Colonic mucosa (tissue), 4 donors: ENCODE measurements at places on chromosomes 5 and 9. TPM values are rescaled to one million over a fixed set of nuclear protein-coding genes. Genes with fewer than 3 reads are reported as not detected.

DNA sequence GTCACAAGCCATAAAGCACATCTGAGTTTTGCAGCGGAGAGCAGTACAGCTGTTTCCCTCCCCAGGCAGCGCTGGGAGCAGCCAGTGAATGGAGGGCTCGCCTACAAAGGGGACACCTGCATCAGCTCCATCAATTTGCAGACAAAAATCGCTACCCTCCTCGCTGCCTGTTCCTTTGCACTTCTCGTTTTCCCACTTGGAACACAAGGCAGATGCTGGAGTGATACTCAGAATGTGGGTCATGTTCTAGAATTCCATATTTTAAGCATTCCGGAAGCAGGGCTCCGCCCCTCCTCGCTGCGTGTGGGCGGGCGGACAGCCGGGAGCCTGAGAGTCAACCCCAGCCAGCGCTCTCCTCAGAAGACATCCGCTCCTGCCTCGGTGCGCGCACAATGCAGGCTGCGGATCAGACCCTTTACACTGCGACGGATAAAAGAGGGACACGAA lies 92.1 kb downstream of the LMNB1 start:
- DNase-seq: no peak
- H3K4me1 ChIP-seq: no peaks in the 10 kb centered on the region
- H3K27ac ChIP-seq: no peak overlapping the region
- no peaks in the 10 kb centered on the region for H3K27me3 ChIP-seq

The USP20 gene
- 14.7 TPM for total RNA-seq

The CD180 gene
- 0.30 TPM for total RNA-seq

DNA sequence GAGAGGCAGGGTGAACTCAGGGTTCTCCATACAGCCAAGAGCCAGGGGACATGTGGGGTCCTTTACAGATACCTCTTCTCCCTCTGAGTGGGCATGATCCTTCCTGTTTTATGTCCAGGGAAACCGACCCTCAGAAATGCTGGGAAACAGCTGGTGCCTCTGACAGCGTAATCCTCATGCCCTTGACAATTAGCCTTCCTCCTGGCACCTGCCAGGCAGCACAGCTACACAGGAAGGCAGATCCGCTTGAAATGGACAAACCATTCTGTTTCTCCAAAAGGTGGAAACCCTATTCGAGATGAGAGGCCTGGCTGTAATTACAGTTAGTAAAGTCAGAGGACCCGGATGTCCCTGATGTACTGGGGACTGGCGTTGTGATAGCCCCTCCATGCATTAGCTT lies 7.2 kb downstream of the ERGIC1 start:
- no peak for DNase-seq
- H3K4me1 ChIP-seq: peaks cover 26% of the 10 kb centered on the region
- H3K4me3 ChIP-seq: no peak overlapping the region
- H3K27me3 ChIP-seq: no peaks in the 10 kb centered on the region

- H3K36me3 ChIP-seq: no peaks in the 10 kb centered on the region
- no peak overlapping the region for H3K27ac ChIP-seq
- H3K4me1 ChIP-seq: no peaks in the 10 kb centered on the region
Measured at GRCh38 chr5:1529498-1529897, 5.7 kb upstream of the LPCAT1 start.

DNA sequence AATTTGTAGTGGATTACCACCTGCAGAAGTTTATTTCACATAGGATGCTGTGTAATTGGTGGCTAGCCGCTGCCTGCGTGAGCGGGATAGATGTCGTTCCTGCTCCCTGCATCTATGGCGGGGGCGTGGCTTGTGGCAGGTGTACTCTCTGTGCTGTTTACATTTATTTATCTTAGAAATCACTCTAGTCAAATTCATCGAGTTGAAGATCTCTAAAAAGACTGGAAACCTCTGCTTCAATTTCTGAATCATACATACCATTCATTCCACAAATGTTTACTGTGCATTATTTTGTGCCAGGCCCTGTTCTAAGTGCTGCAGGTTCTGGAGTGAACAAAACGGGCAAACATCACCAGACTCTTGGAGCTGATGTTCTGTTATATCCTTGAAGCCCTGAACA lies 11.9 kb downstream of the ROPN1L start:
- H3K4me3 ChIP-seq: no peak overlapping the region
- H3K4me1 ChIP-seq: no peaks in the 10 kb centered on the region
- H3K27ac ChIP-seq: no peak overlapping the region
- DNase-seq: no peak

DNA sequence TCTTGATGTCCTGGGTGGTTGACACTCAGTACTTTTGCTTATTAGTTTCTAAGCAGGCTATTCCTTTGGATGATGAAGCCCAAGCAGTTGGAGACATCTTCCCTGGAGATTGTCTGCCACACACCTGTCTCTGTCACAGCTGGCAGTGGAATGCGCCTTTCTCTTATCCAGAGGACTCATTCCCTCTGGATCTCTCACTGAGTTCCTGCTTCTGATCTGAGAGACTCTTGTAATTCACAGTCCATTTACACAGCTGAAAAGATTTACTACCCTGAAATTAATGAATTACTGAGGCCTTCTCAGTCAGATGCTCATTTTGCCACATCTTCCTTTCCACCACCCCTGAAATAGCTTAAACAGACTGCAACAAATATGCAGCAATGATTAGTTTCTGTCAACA lies 15.9 kb downstream of the TAL2 start:
- H3K27ac ChIP-seq: no peak overlapping the region
- H3K4me1 ChIP-seq: no peaks in the 10 kb centered on the region
- H3K4me3 ChIP-seq: no peak overlapping the region
- H3K36me3 ChIP-seq: no peaks in the 10 kb centered on the region
- H3K27me3 ChIP-seq: no peaks in the 10 kb centered on the region

DNA sequence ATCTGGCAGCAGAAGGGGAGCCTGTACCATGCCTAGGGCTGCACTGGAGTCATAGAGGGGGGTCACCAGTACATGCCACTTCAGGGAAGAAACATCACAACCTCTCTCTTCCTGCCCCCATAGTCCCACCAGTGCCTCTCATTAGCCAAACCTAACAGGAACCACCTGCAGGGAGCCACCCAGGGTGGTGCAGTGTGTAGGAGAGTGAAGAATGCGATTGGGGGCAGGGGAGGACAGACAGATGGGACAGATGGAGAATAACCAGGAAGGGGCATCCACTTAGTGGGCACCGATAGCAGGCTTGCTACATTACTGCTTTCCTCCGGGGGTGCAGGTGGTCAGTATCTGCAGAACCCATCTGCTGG lies 19.2 kb downstream of the DAPK1 start:
- no peak for DNase-seq
- no peak overlapping the region for H3K27ac ChIP-seq
- no peaks in the 10 kb centered on the region for H3K27me3 ChIP-seq
- H3K4me1 ChIP-seq: no peaks in the 10 kb centered on the region

The TRIP13 gene
- 18.1 TPM for total RNA-seq

DNA sequence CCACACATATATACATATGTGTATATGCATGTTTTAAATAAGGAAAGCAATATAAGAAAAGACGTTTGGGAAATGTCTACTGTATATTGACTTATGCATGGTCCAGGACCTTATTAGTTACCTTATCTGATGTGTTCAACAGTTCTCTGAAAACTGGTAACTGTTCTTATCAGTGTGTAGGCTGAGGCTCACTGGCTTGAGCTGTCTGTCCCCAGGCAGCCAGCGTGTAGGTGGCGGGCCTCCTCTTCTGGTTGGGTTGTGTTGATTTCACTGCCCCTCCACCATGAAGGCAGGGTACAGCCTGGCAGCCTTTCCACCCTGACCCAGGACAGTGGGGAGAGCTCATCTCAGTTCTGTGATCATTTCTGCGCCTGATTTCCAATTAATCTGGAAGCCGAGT lies 38.7 kb upstream of the SEMA4D start:
- no peaks in the 10 kb centered on the region for H3K4me1 ChIP-seq
- no peak overlapping the region for H3K27ac ChIP-seq

- no peaks in the 10 kb centered on the region for H3K36me3 ChIP-seq
- H3K27me3 ChIP-seq: no peaks in the 10 kb centered on the region
- H3K4me1 ChIP-seq: peaks cover 12% of the 10 kb centered on the region
- H3K27ac ChIP-seq: peak overlapping the region; percentile 69
Measured at GRCh38 chr9:107751567-107752210, 262.1 kb upstream of the KLF4 start.

DNA sequence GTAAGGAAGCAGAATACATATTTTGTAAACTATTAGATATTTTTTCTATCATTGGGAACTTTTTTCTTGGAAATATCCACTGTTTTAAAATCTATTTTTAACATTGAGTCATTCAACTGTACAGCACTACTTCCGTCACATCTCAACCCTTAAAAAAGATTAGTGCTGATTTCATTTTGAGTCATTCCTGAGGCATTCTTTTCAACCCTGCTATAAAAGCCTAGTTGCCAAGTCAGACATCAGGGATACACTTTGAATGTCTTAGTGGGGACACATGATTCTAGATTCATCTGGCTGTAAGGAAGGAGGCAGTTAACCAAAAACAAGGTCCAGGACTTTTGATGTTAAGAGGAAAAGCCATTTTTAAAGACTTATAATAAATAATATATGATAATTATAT lies 160.9 kb downstream of the GIN1 start:
- no peak overlapping the region for H3K27ac ChIP-seq
- DNase-seq: no peak
- no peaks in the 10 kb centered on the region for H3K4me1 ChIP-seq
- no peaks in the 10 kb centered on the region for H3K36me3 ChIP-seq
- no peak overlapping the region for H3K4me3 ChIP-seq
- no peaks in the 10 kb centered on the region for H3K27me3 ChIP-seq

DNA sequence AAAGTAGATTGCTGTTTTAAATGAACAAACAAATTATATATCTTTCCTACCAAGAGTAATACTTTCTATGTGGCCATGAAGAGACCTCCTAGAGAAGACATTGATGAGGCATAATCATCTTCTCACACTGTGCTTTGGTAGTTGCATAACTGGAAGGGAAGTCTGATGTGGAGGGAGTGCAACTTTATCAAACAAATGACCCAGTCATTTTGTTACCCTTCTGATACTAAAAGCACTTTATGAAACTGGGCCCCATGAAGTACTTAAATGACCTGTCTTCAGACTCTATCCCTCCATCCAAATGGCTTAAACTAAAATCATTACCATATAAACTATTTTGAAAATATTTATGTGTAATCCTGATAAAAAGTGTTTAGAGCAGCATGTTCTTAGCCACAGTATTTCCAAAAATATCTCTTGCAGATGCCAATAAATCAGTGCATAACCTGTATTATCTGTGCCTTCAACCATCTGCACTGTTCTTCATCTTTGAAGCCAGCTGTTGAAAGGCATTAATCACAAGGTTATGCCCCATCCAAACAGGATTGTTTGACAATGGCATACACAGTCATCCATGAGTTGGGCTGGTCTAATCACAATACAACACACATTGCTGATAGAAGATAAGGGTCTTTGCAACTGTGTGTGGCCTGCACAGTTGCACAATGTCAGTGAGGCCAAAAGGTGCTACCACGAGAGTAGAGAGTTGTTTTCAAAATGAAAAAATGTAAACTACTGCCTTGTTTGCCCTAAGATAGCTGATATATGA lies 31.9 kb upstream of the MIER3 start:
- H3K27ac ChIP-seq: no peak overlapping the region
- no peaks in the 10 kb centered on the region for H3K27me3 ChIP-seq
- H3K4me1 ChIP-seq: no peaks in the 10 kb centered on the region
- no peaks in the 10 kb centered on the region for H3K36me3 ChIP-seq
- no peak for DNase-seq
- no peak overlapping the region for H3K4me3 ChIP-seq

The BTNL8 gene
- total RNA-seq: 88.1 TPM

GRCh38 chr5:1751864-1752822 lies 47.5 kb downstream of the MRPL36 start:
- DNase-seq: peak; percentile 9
- no peaks in the 10 kb centered on the region for H3K4me1 ChIP-seq
- no peak overlapping the region for H3K4me3 ChIP-seq
- H3K27me3 ChIP-seq: no peaks in the 10 kb centered on the region
- no peak overlapping the region for H3K27ac ChIP-seq

- H3K4me3 ChIP-seq: no peak overlapping the region
- DNase-seq: no peak
- no peaks in the 10 kb centered on the region for H3K27me3 ChIP-seq
- H3K27ac ChIP-seq: no peak overlapping the region
- H3K36me3 ChIP-seq: no peaks in the 10 kb centered on the region
Measured at GRCh38 chr5:78779262-78779661, 130.7 kb upstream of the LHFPL2 start.

The KIAA0825 gene
- total RNA-seq: 1.5 TPM

The SH3TC2 gene
- 0.66 TPM for total RNA-seq

GRCh38 chr5:31021181-31021624 lies 172.3 kb upstream of the CDH6 start:
- H3K36me3 ChIP-seq: no peaks in the 10 kb centered on the region
- H3K4me3 ChIP-seq: no peak overlapping the region
- H3K4me1 ChIP-seq: no peaks in the 10 kb centered on the region
- no peaks in the 10 kb centered on the region for H3K27me3 ChIP-seq

DNA sequence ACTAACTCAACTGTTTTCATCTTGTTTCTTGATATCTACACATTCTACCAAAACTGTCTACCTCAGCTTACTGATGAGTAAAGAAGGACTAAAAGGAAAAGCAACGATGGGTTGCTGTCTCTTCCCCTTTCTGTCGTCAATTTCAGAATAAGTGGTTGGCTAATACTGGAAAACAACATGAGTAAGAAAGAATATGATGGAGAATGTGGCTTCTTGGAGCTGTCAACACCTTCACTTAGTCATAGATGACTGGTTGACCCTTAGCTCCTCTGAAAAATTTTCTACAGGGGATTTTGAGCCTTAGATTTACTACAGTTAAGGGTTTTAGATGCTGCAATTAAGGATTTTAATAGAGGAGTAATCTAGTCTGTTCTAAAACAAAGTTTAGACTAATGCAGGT lies 797.9 kb downstream of the TLE4 start:
- H3K27me3 ChIP-seq: no peaks in the 10 kb centered on the region
- no peak overlapping the region for H3K27ac ChIP-seq
- H3K36me3 ChIP-seq: no peaks in the 10 kb centered on the region
- DNase-seq: no peak
- H3K4me3 ChIP-seq: no peak overlapping the region
- H3K4me1 ChIP-seq: no peaks in the 10 kb centered on the region

DNA sequence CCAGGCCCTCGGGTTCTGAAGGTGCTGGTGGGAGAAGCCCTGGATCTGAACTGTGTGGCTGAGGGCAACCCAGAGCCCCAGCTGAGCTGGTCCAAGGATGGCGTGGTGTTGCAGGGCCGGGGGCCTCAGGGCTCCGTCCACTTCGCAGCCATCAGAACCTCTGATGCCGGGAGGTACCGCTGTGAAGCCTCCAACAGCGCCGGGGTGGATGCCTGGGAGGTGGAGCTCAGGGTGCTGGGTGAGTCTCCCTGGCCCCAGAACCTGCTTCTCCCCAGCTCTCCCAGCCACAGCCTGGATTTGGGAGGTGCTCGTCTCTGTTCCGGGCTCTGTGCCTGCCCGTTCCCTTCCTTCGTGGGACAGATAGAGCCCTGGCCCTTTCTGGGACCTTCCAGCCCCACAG lies 75.6 kb downstream of the HMCN2 start:
- no peaks in the 10 kb centered on the region for H3K36me3 ChIP-seq
- no peak for DNase-seq
- H3K27me3 ChIP-seq: no peaks in the 10 kb centered on the region
- no peaks in the 10 kb centered on the region for H3K4me1 ChIP-seq

DNA sequence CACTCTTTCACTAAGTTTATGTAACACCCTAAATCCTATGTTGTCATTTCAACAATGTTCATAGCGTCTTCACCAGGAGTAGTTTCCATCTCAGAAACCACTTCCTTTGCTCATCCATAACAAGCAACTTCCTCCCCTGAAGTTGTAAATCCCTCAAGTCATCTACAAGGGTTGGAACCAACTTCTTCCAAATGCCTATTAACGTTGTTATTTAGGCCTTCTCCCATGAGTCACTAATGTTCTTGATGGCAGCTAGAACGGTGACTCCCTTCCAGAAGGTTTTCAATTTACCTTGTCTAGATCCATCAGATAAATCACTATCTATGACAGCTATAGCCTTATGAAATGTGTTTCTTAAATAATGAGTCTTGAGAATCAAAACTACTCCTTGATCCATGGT lies 73.3 kb upstream of the TARS1 start:
- H3K4me1 ChIP-seq: no peaks in the 10 kb centered on the region
- no peak overlapping the region for H3K27ac ChIP-seq
- H3K4me3 ChIP-seq: no peak overlapping the region
- no peaks in the 10 kb centered on the region for H3K36me3 ChIP-seq
- H3K27me3 ChIP-seq: no peaks in the 10 kb centered on the region
